ENCODE measurements at places on chromosomes 4 and X. TPM values are rescaled to one million over a fixed set of nuclear protein-coding genes. Genes with fewer than 3 reads are reported as not detected.
A peak's percentile ranks its signal among the peaks of the same experiment; 100 is the strongest.

The AASDH gene
- total RNA-seq, result 11.8 TPM

The UBA6 gene
- total RNA-seq, result 78.2 TPM

DNA sequence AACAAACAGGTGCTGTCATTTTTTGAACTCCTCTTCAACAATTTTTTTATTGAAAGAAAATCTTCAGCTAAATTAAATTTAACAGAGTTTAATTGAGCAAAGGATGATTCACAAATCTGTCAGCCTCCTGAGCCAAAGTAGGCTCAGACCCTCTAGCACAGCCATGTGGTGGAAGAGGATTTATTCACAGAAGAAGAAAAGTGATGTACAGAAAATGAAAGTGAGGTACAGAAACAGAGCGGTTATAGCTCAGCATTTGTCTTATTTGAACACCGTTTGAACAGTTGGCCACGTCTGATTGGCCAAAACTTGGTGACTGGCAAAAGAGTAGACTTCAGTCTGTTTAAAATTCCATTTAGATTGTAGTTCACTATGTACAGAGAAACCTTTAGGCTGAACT lies 217.3 kb downstream of the SPANXN1 start:
- DNase-seq, result no peak

- no peak for DNase-seq
Observed at GRCh38 chr4:1098311-1098925, 14.9 kb downstream of the RNF212 start.

- DNase-seq, result no peak
Observed at GRCh38 chrX:125204681-125205132, 115.0 kb upstream of the TEX13C start.

GRCh38 chr4:35358001-35358584 lies 886.2 kb downstream of the ARAP2 start:
- DNase-seq, result no peak

GRCh38 chrX:134883137-134883700 lies 107.6 kb upstream of the SMIM10 start:
- no peak for DNase-seq

DNA sequence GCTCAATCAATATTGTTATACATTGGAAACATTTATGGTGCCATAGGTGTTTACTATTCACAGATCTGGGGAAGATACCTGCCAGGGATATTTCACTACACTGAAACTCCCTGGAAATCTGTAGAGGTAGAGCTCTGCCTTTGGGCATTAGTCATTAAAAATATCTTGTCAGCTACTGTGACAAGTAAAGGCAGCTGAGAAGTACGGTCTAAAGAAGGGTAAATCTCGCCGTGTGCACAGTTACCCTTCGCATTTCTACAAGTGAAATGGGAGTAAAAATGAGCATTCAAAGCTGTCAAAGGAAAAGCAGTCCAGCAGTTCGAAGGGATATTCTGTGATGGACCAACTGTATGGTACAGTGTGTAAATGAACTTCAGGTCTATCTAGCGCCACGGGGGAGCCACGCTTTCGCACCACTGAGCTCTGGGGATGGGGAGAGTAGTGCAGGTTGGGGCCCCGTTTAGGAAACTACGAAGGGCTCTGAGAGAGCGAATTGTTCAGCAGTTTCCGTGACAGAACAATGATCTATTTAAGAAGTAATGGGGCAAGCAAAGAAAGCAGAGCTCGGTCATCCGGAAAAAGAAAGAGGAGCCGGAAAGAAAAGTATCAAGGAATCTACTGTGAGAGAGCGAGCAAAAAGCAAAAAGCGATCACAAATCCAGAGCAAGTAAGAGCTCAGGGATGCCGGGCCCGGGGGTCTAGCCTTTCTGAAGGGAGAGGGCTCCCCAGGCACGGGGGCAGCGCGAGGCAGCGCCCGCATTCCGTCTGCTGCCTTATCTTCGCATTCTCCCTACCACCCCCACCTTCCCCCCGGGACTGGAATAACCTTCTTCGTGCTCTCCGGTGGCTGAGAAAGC lies 646 bp downstream of the TIGD4 start:
- DNase-seq, result peak; percentile 79

- DNase-seq, result no peak
Observed at GRCh38 chrX:103056902-103057301, 7.1 kb downstream of the BEX1 start.

DNA sequence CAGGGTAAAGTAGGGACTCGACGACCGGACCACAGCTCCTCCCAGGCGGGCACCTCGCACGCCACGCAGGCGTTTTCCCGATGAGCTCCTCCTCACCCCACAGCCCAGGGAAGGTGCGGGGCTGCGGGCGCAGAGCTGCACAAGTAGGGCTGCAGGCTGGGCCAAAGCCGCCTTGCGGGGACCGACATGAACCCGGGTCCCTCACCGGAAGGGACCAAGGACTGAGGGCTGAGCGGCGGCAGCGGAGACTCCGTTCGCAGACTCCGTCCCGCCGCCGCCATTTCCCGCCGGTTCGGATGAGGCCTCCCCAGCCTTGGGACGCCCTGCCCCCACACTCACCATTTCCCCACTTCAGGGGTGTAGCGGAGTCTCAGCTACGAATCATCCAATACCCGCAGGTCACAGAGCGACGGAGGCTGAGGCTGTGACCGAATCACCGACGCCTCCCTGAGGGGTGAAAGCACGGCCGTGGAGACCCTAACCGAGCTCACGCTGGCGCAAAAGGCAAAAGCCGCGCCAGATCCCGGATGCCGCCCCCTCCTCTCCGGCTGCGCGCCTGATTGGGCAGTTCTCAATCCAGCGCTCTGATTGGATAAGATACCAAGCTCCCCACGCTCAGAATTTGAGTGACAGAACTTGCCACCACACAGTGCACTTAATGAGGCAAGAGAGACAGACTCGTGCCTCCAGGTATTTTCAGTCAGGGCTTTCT lies at the start of gene ZNF732:
Gene ZNF732, minus strand, starts transcription at position 506 of the 712 bp plus-strand sequence. Its CDS starts 164 bp downstream, at position 342.
- DNase-seq, result no peak
